ENCODE measurements at places on chromosomes 6 and 20.

- DNase-seq: peak; percentile 41
Observed at GRCh38 chr6:157273756-157274470, 49.4 kb downstream of the TMEM242 start.

DNA sequence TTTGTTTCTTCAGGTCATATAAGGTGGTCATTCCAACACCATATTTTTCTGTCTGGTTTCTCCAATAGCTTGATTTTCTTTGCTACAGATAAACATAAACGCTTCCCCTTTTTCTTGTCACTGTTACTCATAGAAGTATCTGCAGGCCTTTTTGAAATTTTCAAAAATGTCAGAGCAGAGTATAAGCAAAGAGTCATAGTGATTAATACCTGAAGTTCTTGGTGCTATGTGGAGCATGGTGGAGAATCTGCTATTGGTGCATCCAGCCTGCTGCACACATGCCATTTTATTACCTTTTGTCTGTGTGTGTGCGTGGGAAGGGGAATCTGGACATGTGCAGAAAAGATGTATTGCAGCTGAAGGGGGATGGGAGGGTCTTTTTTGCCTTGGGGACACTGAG, 19.7 kb downstream of the STX11 start:
- no peak for DNase-seq

GRCh38 chr20:63261060-63261794, 7.0 kb upstream of the NKAIN4 start:
- no peak for DNase-seq

- DNase-seq: no peak
Observed at GRCh38 chr6:150445486-150445885, 76.7 kb downstream of the IYD start.

DNA sequence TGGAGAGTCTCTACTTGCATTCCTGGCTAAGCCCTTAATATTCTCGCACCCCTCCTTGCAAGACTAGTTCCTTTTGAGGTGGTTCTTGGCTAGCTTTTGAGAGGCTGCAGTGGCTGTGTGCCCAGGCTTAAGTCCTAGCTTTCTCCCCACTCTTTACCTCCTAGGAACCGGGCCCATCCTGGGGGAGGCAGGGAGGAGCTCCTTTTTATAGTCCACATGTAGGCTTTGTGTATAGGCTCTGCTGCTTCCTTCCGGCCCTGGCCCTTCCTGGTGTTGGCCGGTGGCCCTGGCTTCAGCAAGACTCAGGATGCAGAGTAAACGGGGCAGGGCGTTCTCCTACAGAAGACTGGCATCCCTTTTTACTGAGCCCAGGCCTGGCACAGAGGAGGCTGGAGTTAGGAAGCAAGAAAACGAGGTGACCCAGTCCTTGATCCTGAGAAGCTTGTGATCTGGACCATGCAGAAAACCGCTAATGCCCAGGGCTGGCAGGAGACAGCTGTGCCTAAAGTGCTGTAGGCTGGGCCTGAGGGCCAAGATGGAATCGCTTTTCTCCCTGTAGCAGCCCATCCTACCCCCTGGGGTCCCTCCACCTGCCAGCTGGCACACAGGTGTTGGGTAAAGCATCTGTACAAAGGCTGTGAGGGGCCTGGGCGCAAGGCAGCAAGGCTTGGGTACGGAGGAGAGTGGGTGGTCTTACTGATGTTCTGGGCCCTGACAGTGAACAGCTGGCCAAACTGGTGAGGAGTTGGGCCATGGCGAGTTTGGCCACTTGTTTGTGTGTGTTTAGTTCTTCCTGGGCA, 8.7 kb downstream of the PLCG1 start:
- no peak for DNase-seq

DNA sequence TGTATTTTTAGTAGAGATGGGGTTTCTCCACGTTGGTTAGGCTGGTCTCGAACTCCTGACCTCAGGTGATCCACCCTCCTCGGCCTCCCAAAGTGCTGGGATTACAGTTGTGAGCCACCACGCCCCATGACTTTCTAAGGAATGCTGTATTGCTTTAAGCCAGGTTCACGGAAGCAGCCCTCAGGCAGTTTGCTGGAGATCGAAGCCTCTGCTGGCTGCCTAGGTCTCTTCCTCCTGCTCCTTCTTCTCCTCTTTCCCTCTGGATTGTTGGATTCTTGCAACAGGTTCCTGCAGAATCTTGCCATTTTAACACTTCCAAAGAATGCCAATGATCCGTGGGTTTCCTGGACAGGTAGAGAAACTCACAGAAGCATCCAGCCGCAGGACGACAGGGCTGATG, 29.3 kb upstream of the B4GALT5 start:
- no peak for DNase-seq

GRCh38 chr6:13488015-13488895, 855 bp upstream of the GFOD1 start:
- no peak for DNase-seq

- DNase-seq: no peak
Observed at GRCh38 chr6:74942130-74942529, 263.7 kb downstream of the COL12A1 start.

GRCh38 chr20:24456398-24456781, 13.0 kb upstream of the SYNDIG1 start:
- no peak for DNase-seq

DNA sequence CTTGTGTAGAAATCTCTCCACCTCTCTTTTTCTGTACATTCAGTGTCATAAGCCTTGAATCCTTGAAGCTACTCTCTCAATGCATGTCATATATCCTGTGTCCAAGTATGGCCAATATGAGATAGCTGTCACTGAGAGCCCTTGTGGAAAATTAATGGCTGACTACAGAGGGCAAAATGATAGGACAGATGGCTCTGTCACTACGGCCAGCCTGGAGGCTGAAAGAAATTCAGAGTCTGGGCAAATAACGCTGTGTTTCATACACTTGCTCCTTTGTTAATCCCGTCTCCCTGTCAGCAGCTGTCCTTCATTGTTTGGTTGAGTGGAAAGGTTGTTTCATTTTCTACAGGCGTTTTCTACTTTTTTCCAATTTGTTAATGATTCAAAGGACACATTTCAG, 70.4 kb upstream of the VGLL2 start:
- no peak for DNase-seq

DNA sequence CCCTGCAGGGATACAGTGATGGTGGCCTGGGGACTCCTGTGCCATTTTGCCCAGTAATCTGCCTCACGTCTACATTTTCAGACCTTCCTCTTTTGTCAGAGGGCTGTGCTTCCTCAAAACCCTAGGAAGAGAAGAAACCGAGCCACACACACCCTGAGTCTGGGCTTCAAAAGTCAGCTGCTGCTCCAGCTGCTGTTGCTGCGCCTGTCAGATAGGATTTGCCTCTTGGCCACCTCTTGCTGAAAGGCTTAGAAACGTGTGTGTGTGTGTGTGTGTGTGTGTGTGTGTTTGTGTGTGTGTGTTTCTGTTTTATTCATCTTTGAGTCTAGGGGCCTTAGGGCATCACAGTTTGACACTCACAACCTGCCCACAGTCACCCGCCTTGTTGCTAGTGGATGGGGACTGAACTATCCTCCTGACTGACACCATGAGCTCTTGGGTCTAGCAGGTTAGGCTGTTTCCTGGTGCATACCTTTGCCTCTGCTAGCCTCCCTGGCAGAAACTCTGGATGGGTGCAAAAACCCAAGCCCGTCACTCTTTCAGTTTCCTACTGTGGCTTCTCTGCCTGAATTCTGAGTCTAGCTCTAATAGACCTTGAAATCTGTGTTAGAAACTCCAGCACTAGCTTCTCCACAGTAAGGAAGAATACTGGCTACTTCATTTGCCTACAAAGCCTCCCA, 94.9 kb upstream of the CEP85L start:
- no peak for DNase-seq

GRCh38 chr6:109194880-109195279, 99.6 kb downstream of the CEP57L1 start:
- DNase-seq: no peak

DNA sequence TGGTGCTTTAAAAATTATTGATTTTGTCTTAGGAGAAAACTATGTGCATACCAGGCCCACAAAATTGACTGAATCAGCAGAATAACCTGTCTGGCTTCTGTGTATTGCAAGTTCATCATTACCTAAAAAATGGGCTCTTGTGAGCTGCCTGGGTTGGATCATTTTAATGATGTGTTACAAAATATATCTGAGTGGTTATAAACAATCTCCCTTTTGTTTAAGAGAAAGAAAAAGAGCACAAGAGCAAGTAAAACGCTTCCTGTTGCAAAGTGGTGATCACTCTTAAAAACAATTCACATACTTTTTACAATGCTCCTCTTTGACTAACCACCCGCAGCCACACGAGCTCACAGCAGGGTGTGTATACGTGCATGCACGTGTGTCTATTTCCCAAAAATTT, 335.1 kb downstream of the HDGFL1 start:
- no peak for DNase-seq

DNA sequence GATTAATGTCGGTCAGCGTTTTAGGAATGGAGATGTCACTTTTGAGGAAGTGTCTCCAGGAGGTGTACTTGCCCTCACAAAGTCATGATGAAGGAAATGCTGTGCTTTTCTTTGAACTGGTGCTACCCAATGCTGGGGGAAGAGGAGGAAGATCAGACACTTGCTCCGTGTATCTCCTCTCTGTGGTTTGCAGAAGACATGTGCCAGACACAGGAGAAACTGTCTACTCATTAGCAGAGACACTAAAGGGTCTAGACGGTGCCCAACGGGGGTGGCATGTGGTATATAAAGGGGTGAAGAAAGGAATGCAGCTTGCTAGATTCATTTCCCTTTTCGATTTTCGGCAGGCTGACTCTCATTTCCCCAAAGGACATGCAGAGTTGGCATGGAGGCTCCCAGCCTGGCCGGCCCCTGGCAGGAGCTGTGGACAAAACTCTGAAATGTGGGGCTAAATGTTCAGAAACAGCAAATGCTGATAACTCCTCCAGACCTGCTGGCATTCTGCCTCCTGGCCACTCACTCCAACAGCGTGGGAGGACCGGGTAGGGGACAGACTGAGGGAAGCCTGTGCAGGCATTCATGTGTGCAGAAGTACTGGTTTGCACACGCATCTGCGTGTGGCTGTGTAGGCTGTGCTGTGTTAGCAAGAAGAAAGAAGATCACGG, 59.6 kb upstream of the QKI start:
- DNase-seq: no peak

DNA sequence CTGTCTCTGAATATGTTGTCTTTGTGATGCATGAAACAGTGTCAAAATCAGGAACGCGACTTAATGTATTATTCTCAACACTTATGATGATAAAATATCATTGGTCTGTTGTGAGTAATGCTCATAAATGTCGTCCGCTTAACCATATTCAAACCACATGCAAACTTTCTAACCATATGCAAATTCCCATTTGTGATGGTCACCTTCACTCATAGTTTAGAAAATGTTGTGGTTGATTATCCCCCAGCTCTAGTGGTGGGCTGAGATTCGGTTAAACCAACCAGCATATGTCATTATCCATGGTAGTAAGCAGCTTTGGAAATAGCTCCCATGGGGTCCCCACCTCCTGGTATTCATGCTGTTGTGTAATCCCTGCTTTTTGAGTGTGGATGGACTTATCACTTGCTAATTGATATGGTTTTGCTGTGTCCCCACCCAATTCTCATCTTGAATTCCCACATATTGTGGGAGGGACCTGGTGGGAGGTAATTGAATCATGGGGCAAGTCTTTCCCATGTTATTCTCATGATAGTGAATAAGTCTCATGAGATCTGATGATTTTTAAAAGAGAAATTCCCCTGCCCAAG, 360.0 kb upstream of the TSHZ2 start:
- DNase-seq: no peak

DNA sequence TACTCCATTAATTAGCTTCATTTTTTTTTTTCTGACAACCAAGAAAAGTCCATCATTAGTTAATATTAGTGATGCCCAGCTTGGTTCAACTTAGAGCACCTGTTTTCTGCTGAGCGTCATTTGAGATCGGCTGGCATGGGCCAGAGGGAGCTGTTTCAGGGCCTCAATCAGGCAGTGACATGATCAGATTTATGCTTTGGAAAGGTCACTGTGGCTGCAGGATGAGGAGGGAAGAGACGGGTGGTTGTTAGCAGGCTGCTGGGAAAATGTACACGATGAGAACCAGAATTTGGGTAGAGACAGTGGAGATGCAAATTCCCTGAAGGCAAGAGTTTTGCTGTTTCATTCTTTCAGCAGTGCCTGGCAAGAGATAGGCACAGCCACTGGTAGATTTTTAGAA, 4.4 kb upstream of the STX16 start:
- DNase-seq: no peak
